T follicular helper cell (primary cell): ENCODE measurements at places on chromosomes 5 and 9.

- DNase-seq = no peak
Observed at GRCh38 chr5:78005021-78005785, 229.1 kb upstream of the TBCA start.

DNA sequence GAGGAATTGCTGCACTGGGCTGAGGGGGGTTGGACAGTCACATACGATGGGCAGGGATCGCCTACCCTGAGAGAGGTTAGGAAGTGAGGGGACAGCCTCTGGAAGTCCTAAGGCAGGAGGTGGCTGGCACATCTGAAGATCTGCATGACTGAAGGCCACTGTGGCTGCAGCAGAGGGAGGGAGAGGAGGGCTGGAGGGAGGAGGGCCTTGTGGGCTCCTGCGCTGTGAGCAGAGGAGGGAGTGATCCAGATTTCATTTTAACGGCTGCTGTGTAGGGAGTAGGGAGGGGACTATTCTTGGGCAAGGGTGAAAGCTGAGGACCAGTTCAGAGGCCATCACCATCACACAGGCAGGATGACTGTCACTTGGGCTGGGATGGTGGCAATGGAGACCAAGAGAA lies 7.1 kb downstream of the EIF4E1B start:
- no peak for DNase-seq

- DNase-seq = no peak
Observed at GRCh38 chr5:2534970-2535369, 216.5 kb downstream of the IRX2 start.

DNA sequence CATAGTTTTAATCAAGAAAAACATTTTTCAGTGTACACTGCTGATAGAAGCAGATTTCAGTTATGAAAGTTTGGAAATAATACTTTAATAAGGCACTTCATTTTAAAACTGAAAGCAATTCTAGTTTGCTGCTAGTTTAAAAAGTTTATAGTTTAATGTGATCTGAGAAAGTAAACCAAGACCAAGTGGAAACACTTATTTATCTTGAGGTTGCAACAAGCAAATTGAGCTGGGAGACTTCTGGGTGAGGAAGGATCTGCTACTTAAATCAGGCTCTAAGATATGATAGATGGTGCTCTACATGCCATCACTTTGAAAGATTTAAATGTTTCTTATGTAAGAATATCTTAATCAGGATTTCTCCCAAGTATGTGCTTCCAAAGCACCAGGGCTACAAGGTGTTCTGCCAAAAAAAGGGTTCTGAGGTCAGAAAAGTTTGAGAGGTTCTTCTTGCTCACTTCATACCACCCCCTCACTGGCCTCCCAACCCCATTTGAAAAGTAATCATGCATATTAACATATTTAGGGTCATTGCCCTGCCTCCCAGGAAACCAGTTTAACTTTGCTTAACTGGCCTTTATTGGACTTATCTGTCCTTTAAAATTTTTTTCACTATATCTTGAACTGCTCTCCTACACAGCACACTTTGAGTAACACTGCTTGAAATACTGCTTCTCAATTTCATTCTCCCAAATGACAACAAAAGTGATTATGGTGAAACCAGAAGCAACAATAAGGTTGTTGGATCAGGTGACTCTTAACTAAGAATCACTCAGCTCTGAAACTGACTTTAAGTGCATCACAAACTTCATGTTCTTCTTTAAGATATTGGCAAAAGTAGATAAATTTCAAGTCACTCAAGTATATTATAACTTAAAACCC lies 15.5 kb downstream of the SLC44A1 start:
- no peak for DNase-seq

DNA sequence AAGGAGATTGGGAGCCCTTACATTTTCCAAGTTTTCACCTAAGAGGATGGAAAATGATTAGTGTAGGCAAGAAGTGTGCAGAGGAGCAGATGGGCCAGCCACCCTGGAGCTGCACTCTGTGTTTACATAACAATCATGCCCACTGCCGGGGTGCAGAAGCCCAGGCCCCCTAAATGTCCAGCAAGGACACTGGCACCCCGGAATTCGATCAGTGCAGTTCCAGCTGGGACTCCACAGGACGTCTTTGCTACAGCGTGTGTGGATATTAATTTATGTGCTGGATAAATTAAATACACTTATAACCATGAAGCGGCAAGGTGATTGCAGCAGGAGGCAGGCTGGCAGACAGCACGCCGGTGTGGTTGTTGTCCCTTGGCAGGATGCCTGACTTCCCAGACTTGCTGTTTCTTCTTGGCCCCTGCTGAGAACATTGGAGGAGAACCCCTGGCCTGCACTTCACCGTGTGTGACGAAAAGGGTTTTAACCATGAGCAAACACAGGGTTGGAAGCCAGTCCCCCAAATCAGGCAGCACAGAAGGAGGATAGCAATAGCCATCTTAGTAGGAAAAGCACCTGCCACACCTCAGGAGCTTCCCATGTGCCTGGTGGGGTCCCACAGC lies 73.7 kb downstream of the GADD45G start:
- DNase-seq = no peak

- no peak for DNase-seq
Observed at GRCh38 chr5:9408964-9409363, 136.9 kb downstream of the SEMA5A start.

- DNase-seq = no peak
Observed at GRCh38 chr5:168992016-168992415, 308.9 kb downstream of the SLIT3 start.

- DNase-seq = no peak
Observed at GRCh38 chr9:129567842-129568559, 52.9 kb downstream of the C9orf50 start.

DNA sequence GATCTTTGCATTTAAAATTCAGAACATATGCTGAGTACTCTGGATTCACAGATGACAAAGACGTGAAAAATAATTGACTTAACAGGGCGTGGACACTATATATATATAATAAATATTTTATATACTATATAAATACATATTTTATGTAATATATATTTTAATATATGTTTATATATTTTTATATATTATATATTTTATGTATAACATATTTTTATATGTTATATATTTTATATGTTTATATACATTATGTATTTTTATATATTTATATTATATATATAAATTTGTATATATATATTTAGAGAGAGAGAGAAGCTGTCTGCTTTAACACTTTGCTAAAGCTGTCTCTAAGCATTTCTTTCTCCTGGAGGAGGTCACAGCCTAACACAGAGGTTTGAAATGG lies 113.1 kb downstream of the INIP start:
- no peak for DNase-seq

DNA sequence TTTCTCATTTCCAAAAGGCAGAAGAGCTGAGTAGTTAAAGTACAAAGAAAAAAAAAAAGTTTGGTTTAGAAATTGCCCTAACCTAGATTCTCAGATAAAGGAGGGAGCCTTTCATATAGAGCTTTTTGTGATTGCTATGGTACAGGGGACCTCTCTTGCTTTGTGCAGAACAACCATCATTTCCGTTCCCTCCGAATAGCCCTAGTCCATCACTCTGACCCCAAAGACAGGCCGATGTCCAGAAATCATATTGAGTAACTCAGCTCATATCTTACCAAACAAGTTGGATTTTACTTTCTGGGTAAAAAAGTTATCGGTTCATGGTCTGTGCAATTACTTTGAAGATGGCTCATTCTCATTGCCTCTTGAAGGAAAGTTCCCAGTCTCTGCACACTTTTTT lies 36.7 kb upstream of the COL15A1 start:
- no peak for DNase-seq

DNA sequence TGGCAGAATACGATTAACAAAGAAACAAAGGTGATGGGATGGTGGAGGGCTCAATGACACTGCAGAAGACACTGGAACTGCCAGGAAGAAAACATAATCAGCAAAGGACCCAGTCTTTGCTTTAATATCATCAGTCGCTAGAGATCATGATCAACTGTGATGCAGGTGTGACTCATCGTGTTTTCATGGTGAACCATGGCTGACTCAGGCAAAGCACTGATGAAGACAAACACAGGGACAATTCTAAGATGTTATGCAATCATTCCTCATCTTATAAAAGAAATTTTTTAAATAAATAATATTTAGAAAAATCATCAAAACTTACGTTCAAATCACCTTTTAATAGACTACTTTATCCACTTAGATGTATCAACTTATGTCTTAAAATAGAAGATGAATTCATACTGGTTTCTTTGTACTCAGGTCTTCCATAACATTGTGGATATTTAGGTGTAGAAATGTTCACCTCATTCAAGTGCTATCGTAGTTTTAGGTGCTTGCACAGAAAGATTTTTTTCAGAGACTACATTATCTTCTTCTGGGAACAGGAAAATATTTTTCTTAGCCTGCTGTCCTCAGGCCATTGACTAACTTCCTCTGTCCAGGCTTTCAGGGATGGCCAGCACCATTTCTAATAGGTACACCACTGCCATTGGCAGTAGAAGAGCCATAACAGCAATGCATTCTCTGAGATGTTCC lies 673.4 kb upstream of the MEF2C start:
- DNase-seq = no peak

- DNase-seq = no peak
Observed at GRCh38 chr5:15521381-15522186, 21.6 kb downstream of the FBXL7 start.

DNA sequence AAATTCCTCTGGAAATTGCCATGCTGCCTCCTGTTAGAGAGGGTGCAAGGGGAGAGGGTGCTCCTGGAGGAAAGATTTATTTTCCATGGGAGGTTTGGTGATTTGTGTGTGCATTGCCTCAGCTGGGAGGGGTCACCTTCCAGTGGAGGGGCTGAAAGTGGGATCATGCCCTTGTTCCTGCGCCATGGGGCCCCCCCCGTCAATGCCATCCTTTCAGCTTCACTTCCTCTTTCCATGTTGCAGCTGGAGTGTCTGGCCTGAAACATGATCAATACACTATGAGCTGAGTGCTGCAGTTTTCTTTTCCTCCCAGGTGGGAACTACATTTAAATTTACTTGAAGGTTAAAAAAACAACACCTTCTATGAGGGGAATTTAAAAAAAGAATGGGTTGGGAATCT lies 176.8 kb downstream of the MELK start:
- no peak for DNase-seq

DNA sequence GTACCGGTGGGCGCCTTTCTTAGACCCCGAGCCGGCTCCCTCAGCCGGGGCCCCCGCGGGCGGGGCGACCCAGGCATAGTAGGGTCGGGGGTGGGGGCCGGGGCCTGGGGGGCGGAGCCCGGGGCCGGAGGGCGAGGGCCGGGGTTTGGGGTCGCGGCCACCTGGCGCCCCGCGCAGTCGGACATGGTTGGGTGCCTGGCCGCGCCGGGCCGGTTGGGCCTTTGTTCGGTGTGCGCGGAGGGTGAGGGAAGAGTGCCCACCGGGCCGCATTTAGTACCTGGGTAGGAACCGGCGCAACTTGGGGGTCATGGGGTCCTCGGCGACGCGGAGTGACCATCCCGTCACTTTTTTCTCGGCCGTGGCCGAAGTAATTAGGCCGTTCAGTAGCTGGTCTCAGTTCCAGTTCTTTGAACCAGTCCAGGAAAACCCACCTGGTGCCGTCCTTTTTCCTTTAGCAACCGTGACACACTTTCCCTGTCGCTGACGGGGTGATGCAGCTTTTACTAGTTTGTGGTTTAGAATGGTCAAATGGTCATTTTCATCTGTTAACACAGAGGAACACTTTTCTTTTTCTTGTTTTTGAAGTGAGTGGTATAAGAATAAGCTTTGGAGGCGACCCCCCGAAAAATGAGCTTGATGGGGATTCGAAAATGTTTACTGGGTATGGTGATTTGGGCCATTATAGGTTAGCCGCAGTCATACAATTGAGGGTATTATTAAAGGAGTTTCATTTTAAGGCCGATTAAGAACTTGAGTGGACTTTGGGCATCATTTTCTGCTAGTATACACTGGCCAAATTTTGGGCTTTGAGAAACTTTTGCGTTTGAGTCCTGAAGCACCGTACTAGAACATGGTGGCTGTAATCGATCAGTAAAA lies 589 bp downstream of the CKS2 start:
- DNase-seq = no peak

GRCh38 chr5:141521244-141521781 lies 32.4 kb downstream of the PCDHGC5 start:
- DNase-seq = no peak

GRCh38 chr9:101092922-101093321 lies 64.4 kb downstream of the PLPPR1 start:
- DNase-seq = no peak

DNA sequence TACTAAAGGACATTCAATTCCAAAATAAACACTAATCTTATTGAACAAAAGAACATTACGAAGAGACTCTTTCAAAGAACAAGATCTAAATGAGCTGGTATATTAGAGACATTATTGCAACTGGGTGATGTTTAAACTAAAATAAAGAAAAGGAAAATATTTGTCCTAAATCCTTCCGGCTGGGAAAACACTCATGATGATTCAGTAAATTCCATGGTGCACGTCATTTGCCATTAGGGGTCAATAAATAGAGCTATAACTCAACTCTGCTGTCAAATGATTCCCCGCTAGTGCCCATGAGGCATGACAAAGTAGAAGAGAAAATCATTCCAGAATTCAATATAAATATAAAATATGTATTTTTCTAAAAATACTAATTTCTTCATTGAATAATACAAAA lies 565.5 kb upstream of the TUSC1 start:
- DNase-seq = no peak

DNA sequence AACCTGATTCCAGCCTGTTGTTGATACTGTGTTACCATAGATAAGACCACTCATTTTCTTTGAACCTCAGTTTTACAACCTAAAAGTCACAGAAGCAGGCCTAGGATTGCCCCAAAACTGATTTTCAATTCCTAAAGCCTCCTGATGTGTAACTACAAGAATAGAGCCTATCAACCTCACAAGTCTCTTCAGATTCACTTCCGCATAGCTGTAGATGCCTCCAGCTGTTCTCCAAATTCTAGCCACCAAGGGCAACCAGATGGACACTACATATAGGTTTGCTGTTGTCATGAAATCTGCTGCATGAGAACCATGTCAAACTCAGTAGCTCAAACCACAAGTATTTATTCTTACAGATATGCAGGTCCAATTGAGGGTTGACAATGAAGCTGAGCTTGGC lies 143.5 kb downstream of the SPATA31D1 start:
- DNase-seq = no peak

GRCh38 chr5:55994495-55994997 lies at the start of gene IL6ST:
TSS of gene IL6ST (minus strand) at chr5:55994963. CDS start at chr5:55976278, 18,685 bp downstream.
- peak; percentile 35 for DNase-seq

DNA sequence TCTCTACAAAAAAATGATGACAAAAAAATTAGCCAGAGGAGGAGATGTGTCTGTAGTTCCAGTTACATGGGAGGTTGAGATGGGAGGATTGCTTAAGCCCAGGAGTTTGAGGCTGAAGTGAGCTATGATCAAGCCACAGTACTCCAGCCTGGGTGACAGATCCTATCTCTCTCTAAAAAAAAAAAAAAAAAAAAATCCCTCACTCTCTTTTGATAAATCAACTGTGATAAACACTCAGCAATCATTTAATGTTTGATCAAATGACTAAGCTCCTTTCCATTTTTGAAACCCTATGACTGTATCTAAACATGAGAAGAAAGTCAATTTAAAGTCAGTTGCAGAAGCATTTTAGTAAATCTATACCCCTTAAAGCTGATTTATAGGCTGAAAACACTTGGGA lies 112.1 kb upstream of the IL6ST start:
- no peak for DNase-seq

GRCh38 chr5:170479484-170479883 lies 24.3 kb upstream of the KCNIP1 start:
- DNase-seq = no peak
